Left colon (tissue), 2 donors: ENCODE measurements at places on chromosomes 3 and 15. TPM values are rescaled to one million over a fixed set of nuclear protein-coding genes. Genes with fewer than 3 reads are reported as not detected.

GRCh38 chr15:38683382-38684242 lies 119.0 kb upstream of the RASGRP1 start:
- no peak for DNase-seq

DNA sequence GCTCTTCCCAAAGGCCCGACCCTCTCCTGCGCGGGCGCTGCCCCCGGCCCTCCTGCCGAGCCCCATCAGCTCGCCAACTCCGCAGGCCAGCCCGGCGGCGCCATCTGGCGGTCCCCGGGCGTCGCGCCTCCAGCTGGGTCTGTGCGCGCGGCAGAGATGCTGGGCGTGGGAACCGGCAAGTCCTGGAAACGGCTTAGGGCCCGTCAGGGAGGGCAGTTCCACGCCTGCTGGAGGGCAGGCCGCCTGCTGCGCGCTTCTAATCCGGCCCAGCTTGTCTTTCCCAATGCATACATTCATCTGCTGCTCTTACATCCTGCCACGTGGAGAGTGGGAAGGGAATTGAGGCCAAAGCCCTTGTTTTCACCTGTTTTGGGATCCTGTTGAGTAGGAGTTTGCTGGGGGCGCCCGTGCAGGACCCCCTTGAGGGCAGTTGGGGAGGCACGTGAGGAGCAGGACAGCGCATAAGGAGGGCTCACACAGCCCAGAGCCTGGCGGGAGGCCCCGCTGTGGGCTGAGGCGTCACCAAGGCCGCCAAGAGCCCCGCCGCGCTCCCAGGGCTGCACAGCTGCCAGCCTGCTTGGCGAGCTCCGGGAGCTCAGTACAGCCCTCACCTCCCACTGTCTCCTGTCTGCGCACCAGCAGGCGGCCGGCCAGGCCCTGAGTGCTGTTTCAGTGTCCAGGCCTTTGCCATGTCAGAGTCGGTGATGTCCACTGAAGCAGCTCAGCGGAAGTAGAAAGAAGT lies 165.6 kb downstream of the NSMCE3 start:
- peak; percentile 63 for DNase-seq

GRCh38 chr3:78519281-78519680 lies 1248.5 kb downstream of the ROBO1 start:
- no peak for DNase-seq

- DNase-seq = no peak
Measured at GRCh38 chr3:193347521-193348501, 30.7 kb downstream of the ATP13A5 start.

The CLSTN2 gene
- 0.98 TPM for total RNA-seq

DNA sequence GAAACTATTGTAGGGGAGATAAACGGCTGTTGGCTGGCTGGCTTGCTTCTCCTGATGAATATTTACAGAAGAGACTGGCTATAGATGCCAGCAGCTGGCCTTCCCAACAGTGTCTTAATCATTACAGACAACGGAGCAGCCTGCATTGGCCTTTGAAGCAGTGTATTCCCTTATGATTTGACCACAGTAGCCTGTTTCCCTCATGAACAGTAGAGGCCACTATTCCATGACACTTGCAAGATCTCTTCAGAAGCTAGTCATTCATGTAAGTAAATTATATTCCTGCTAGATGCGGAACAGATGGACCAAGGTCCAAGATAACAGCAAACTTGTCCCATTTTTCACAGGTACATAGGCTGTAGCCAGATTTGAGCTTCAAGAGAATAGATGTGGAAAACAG lies 47.3 kb downstream of the TMCO5A start:
- DNase-seq = no peak

DNA sequence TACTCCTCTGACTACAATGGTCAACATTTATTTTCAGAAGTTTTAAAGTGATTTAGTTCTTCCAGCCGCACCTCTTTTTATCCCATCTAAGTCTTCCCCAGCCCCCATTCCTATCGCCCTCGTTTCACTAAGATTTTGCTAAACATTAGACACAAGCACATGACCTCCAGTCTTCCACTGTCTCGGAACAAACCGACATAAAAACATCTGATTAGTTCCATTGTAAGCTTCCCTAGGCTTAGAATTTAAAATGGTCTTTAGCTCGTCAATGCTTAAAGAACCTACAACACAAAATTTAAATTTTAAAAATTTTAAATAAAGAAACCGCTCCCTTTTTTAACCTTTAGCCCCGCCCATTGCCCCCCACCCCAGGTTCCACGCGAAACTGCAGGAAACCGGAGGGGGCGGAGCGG lies 284 bp upstream of the TSC22D2 start:
- no peak for DNase-seq

The MEIS2 gene
- 3.1 TPM for total RNA-seq

GRCh38 chr3:72957297-72957696 lies 39.3 kb upstream of the PPP4R2 start:
- no peak for DNase-seq

- peak; percentile 25 for DNase-seq
Measured at GRCh38 chr3:196501316-196502044, 2.1 kb downstream of the RNF168 start.

The PLOD2 gene
- total RNA-seq = 136 TPM

DNA sequence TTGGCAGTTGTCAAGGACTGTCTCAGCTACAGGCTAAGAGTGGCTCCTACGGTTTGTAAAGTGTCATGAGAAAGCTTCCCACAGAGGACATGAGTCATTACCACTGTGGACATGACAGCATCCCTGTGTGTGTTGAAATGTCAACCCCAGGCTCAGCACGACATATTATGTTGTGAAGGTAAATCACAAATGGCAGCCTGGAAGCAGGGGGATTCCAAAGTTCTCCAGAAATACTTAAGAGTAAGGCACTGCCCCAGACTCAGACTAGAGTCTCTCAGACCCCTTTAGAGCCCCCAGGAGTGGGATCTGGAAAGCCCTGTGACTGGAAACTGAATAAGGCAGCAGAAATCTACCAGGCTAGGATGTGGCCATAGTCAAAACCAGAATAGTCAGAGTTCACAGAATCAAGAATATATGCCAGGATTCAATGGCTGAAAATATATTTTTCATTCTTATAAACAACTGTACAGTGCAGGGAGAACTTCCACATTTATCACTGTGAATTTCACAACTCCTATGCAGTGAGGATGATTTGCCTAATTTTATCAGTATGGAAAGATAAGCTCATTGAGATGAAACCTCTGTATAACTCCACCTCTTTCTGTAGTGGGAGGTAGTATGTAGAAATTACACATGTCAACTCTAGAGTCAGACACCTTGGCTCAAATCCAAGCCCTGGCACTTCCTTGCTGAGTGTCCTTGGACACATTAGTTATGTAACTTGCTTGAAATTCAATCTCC lies 237.1 kb upstream of the CFAP20DC start:
- DNase-seq = peak; percentile 8

GRCh38 chr3:185421577-185422232 lies 58.8 kb downstream of the MAP3K13 start:
- no peak for DNase-seq

GRCh38 chr3:33019981-33020380 lies 68.5 kb downstream of the CCR4 start:
- DNase-seq = no peak

DNA sequence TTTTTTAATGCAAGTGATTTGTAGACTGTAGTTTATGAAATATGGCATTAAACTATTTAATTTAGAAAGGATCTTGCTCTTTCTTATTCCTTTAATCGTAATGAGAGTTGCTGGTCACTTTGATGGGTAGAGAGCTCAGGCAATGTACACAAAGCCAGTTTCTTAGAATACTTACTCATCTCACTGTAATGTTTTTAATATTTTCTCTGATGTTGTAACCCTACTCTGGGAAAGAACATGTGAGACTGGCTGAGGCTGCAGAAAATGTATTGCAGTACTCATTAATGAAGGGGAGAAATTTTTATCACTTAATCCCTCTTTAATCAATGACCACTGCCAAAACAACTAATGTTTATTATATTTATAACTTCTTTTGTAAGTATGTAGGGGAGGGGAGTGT lies 479.4 kb upstream of the KCNMB2 start:
- no peak for DNase-seq

DNA sequence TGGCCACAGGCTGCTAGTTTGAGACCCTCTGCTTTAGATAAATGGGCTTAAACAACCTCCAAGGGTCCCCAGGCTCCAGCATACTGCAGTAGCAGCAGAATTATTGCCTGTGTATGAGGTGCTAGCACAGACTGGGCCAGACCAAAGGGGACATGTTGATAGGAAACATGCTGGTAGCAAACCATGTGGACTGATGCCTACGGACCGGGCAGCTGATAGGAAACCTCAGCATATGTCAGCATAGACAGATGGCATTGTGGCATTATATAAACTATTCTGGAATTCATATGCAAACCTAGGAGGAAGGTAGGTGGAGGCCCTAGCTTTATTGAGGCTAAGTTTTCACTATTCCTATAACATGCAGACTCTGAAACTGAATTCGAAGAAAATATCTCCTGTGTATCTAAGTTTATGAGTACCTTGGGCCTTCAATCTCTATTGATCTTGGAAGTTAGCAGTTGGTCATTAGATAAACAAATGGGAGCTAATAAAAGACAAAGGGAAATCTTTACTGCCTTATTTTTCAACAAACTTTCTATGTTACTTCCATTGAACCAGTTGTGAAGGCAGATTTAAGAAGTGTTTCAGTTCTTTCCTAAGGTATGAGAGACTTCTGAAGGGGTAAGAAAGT lies 1.7 kb upstream of the HGD start:
- DNase-seq = no peak

- DNase-seq = peak; percentile 80
Measured at GRCh38 chr15:78988361-78988911, 43.6 kb upstream of the CTSH start.

- peak; percentile 19 for DNase-seq
Measured at GRCh38 chr15:58065445-58066041, at the start of gene ALDH1A2. Gene ALDH1A2, minus strand, starts transcription at chr15:58065711. Its CDS starts 61 bp downstream, at chr15:58065650.

The NANOGP8 gene
- not detected for total RNA-seq

GRCh38 chr3:47813551-47814177 lies 10.7 kb downstream of the DHX30 start:
- DNase-seq = no peak

- no peak for DNase-seq
Measured at GRCh38 chr3:45143673-45144671, 2.2 kb downstream of the CDCP1 start.

The NEK4 gene
- total RNA-seq = 20.9 TPM

DNA sequence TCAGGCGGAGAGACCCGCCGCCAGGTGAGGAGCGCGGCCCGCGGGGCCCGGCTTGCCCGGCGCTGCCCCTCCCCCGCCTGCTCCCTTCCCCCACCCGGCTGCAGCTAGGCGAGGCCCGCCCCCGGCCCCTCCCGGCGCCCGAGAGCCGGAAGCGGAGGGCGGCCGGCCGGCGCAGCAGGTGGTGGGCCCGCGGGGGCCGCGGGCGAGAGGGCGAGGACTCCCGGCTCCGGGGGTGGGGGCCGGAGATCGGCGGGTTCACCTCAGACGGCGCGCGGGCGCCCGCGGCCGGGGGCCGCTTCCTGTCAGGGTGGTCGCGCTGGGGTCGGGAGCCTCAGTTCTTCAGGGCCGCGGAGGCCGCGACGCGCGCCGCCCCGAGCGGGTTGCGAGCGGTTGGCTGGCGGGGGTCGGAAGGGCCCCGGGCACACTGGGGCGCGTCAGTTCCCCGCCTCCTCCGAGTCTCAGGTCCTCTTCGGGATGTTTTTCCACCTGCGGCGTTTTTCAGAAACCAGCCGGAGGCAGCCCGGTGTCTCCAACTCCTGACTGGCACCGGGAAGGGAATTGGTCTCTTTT lies 395 bp downstream of the ZFAND6 start:
- DNase-seq = peak; percentile 34

- DNase-seq = no peak
Measured at GRCh38 chr15:101138086-101138660, 113.7 kb downstream of the CHSY1 start.

- DNase-seq = no peak
Measured at GRCh38 chr3:87696124-87697013, 362.4 kb downstream of the CGGBP1 start.

DNA sequence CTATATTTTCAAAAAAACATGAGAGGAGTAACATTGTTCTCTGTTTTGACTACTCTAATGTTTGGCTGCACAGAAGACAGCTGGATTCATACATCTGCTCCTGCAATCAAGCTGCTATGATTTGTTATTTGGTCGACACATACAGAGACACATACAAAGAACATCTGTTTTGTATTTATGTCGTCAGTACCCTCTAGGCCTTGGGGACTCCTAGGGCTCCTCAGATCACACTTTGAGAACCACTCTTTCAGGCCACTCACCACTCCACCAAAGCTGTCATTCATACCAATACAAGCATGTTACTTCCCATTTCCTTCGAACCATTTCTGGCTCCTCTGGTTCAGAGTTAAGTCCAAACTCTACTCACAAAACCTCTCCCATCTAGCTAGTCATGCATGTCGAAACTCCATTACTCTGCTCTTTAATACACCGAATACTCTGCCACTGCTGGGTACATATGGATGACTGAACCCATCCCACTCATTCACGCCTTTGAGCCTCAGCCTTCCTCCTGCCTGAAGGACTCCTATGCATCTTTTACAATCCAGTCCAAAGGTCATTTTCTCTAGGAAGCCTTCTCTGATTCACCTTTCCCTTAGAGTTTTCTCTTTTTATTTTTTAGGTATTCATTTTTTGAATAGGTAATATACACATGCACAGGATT lies 102.9 kb upstream of the ARHGEF3 start:
- no peak for DNase-seq

DNA sequence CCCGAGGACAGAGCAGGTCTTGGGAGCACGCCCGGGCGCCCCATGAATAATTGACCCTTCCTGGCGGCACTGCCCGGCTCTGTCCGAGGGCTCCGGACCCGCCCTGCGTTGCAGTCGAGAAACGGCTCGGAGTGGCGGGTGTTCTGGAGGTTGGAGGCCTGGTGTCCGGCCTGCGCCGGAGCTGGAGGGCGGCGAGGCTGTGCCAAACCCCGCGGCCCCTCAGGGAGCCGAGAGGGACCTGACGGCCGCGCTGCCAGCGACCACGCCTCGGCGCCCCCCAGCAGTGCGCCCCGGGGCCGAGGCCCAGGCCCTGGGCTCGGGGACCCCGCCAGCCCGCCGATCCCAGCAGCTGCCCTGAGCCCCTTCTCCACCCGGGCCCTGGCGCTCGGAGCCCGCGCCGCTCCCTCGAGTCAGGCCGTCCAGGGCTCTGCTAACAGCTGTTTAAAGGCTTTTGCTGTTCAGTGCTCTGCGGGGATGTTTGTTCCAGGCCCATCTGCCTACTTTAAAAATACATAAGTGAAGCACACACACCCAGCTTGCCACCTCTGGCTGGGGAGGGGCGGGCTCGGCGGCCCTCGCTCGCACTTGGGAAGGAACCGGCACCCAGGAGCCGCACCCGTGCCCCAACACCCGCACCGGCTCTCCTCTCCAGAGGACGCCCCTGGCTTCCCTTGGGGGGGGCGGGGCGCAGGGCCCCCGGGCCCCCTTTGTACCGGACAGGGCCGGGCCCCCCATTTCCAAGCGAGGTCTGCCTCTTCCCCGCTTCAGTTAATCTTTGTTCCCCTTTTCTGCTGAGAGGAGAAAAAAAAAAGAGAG lies 730 bp upstream of the ZNF710 start:
- DNase-seq = peak; percentile 75

The USP50 gene
- not detected for total RNA-seq
